ENCODE measurements at places on chromosomes 2 and 18. TPM values are rescaled to one million over a fixed set of nuclear protein-coding genes. Genes with fewer than 3 reads are reported as not detected.

DNA sequence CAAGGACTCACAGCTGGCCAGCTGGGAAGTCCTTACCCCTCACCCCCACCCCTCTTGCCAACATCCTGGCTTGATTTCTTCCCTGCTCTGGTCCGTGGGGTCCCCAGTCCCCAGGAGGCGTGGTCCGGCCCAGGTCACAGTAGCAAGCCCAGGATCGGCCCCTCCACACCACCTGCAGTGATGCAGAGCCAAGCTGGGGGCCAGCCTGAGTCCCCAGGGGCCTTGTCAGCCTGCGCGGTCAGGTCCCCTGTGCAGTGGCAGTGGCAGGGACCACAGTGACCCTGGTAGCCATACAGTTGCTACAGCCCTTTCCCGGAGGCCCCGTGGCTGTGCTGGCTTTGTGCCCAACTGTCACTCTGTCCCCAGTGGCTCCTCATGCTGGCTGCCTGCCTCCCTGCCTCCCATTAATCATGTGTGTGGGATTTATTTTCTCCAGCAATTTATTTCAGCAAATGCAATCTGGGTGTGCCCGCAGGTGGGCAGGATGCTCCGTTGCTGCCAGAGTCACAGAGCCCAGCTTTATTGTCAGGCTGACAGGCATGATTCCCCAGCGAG lies 8.8 kb upstream of the PRSS56 start:
- ATAC-seq = no peak

DNA sequence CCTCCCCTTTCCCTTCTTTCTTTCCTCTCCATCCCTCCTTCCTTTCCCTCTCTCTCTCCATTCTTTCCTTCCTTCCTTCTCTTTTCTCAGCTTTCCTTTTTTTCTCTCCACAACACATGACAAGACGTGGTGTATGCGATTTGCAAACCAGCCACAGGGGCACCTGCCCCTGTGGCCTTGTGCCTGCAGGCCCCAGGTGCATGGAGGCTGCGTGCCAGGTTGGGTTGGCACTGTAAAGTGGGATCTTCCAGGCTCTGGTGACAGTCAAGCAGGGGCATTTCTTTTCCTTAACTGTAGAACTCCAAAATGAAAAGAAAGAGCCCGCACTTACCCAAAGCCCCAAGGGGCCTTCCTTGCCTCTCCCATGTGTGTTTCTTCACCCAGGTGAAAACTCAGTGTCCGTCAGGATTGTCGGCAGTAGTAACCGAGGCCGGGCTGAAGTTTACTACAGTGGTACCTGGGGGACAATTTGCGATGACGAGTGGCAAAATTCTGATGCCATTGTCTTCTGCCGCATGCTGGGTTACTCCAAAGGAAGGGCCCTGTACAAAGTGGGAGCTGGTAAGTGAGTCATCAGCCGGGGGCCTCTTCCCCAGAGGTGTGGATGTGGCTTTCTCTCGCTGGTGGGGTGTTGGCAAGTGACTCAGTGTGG lies 50.9 kb downstream of the MARCO start:
- ATAC-seq = peak; percentile 59

DNA sequence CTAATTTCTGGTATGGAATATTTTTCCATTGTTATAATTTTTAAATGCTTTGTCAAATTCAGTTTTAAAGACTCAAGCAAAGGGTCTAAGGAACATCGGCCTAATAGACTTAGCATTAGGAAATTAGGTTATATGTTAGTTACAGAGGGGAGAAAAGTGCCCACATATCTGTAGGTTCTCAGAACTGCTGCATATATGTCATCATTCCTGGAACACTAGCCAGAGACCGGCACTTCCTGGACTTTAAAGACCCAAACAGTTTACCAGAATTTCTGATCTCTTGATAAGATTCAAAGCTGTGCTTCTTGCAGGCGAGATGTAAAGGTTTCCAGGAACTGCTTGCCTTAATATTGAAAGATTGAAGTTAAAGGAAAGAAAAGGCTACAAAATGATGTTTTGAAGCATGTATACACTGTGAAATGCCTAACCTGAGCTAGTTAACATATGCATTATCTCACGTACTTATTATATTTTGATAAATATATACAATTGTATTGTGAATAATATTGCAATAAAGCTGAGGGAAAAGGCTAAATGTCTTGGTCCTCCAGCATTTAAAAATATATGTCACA lies 993.6 kb downstream of the LRP1B start:
- ATAC-seq = no peak

GRCh38 chr2:47004905-47005495 lies 89.4 kb upstream of the MCFD2 start:
- ATAC-seq = no peak

DNA sequence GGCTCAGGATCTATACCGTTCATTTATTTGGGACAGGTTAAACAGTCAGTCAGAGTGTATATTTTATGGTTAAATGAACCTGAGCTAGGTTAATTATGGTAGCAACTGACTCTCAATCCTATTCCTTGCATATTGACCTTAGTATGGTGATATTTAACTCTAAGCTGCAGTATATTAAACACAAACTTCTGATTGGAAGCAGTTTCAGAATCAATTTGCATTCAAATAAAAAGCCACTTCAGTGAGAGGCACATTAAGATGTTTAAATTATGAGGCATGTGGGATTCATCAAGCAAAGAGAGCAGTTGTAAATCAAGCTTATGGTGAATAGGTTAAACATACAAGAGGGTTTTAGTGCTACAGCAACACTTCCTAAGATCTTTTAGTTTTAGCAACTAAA lies 40.4 kb downstream of the FRZB start:
- ATAC-seq = no peak

TYW5 gene
- total RNA-seq = 11.0 TPM

DNA sequence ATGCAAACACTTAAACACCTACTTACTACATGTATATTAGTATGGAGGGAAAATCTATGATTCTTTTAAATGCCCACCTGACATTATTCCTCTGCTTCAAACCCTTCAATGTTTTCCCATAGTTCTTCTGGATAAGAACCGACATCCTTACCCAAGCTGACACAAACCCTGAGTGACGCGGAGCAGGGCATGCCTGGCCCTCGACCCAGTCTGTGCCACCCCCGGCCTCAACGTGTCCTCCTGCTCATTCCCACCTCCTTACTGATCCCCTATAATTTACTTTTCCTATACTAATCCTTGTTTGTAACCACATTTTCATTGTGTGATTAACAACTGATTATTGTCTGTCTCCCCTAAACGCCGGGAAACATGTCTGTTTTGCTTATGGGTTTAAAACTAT lies 17.5 kb downstream of the KIDINS220 start:
- ATAC-seq = no peak

- ATAC-seq = peak; percentile 9
These were observed 3.8 kb upstream of the ARHGAP25 start for GRCh38 chr2:68730828-68731227.

IL36G gene
- 0.48 TPM for total RNA-seq

DNA sequence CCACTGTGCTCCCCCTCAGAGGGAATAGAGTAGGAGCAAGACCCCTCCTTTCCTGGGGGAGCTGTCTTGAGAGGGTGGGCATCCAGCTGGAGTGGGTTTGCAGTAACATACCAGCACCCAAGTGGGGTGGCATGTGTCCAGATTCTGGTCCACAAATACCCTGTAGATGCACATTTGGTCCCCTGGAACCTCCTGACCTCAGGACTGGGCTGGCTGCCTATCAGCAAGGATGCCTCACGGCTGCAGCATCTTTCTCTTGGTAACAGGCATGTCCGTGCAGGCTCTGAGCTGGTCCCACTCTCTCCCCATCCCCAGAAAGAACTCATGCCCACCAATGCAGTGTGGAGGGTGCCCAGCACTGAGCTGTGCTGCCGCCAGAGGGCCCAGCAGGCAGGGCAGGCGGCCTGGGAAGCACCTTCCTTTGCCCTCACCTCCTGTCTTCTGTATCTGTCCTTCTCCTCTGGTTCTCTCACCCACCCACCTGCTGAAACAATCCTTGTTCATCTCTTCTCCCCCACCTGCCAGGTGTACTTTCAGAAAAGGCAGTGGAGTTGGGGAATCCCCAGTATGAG lies 47.4 kb downstream of the ITGB1BP1 start:
- ATAC-seq = no peak

GRCh38 chr2:178756843-178757242 lies 50.4 kb downstream of the TTN start:
- no peak for ATAC-seq

GRCh38 chr18:3791238-3791637 lies 341.3 kb downstream of the TGIF1 start:
- no peak for ATAC-seq

MEIS1 gene
- total RNA-seq = not detected

DNA sequence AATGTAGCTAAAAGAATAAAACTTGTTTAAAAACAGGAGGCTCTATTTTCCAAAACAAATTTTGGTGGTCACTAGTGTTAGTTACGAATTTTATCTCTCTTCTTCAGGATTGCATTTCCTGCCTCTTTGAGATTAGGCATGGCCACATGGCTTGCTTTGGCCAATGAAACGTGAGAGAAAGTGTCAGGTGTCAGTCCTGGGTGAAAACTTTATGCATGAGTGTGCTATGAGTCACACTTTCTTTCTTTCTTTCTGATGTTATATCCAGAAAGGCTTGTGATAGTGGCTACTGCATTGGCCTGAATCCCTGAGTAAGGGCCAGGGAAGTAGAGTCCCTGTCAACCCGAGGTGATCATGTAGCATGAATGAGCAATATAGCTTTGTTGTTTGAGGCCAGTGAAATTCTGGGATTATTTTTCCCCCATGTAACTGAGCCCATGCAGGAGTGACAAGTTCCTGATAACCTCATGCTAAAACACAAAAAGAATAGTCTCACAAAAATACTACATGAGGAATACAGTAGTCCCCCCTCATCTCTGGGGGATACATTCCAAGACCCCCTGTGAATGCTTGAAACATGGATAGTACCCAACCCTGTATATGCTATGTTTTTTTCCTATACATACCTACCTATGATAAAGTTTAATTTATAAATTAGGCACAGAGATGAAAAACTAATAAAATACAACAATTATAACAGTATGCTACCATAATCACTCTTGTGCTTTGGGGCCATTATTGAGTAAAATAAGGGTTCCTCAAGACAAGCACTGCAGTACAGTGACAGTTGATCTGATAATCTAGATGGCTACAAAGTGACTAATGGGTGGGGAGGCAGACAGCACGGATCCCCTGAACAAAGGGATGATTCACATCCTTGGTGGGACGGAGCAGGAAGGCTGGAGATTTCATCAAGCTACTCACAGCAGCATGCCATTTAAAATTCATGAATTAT lies 109.5 kb downstream of the CDC42EP3 start:
- peak; percentile 99 for ATAC-seq

DNA sequence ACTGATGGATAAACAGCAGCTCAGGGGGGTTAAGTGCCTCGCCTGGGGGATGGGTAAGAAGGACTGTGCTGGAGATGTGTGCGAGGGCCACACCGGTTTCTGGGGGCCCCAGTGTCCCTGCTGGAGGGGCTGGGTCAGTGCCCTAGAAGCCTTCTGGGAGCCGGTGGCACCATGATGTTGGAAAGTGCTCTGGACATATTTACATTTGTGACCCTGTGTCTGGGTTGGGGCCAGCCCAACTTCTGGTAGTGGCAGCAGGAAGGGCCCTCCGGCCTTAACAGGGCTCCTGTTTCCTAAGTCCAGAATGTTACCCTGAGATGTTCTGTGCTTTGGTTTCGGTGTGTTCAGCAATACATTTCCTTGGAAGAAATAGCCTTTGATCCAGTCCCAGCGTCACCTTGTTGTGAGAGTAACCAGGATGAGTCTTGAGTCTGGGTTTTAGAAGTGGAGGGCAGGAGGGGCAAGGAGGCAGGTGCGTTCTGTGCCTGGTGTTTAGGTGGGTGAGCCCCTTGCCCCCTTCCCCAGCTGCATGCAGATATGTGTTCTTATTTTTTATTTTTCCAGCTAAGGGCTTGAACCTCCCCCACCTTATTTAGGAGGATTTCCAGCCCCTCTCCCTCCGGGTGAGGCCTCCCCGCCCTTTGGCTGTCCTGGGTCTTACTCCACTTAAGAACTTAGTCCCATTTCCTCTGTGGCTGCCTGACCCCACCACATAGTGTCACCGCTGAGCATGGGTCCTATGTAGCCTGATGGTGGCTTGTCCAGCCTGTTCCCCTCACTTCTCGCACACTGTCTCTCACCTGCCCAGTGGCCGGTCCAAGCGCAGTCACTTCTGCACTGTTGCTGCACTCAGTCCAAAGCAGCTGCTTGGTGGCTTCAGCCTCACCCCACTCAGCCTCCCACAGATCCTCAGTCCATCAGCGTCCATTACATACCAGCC lies 132.7 kb upstream of the HS6ST1 start:
- no peak for ATAC-seq

DNA sequence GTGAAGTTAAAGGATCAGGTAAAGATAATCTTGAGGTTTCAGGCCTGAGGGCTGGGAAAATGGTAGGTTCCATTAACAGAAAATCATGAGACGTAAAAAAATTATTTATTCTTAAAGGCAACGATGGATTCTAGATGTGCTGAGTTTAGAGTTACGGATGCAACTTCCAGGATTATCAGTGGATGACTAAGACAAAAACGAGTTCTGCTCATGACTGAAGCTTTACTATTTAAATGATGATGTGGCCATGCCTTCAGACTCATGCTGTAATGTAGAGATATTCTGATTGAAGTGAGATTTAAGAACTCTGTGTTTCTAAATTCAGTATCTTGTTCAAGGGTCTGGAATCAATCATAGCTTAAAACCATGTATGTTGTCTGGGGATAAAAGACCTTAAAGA lies 5.0 kb downstream of the TMEM237 start:
- ATAC-seq = no peak

GRCh38 chr2:101985101-101985792 lies 6.5 kb upstream of the IL1R2 start:
- no peak for ATAC-seq

- ATAC-seq = no peak
These were observed 286.2 kb downstream of the TCF4 start for GRCh38 chr18:55301824-55302166.

Data from activated T-helper 17 cell treated with anti-CD3 and anti-CD28 coated beads, Interleukin-2, amount 50 U/mL, for 72 hours (primary cell).